ENCODE measurements at places on chromosomes 7 and 10.

DNA sequence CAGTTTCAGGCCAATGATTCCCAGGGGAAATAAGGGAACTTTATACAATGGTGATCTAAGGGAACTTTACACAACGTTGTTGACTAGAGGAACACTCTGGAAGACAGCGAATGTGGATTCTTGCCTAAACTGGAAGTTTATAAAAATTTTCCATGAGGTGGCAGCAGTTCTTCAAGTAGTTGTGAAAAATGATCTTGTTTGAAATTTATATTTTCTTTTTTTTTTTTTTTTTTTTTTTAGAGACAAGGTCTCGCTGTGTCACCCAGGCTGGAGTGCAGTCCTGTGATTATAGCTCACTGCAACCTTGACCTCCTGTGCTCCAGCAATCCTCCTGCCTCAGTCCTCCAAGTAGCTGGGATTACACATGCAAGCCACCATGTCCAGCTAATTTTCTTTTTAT is 32.1 kb upstream of the GTF2I start:
- peak; percentile 70 for DNase-seq

DNA sequence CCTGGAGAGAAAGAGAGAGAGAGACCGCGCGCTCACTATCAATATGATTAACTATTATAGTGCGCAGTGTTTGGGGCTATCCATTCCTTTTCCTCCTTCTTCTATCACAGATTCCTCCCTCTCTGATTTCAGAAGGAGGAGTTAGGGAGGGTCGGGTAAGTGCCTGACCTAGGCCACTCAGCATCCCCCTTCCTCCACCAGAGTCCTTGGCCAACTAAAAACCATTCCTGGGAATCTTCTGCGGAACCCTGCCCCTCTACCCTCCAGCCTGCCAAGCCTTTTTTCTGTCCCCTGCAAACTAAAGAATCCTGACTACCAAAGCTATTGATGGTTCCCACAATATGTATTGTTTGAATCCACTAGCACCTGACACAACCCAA is 256.2 kb upstream of the NFE2L3 start:
- peak; percentile 16 for DNase-seq

- DNase-seq = no peak
These were observed 322.6 kb downstream of the RNLS start for GRCh38 chr10:88260329-88261051.

DNA sequence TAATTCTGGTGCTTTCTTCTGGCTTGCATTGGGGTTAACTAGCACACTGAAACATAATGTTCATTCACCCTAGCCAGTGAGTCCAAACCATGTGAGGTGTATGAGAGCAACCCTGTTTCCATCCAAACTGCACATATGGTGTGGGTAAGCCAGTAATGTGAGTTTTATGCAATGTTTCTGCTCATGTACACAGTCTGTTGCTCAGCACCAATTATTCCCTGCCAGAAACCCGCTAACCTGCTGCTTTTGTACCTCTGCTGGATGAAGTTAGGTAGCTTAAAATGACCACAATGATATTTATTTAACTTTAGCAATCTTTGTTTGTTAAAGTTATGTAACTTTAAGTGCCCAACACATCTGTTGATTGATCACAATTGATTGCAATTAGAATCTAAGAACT is 93.7 kb upstream of the RPA3 start:
- DNase-seq = no peak

- DNase-seq = no peak
These were observed 11.8 kb downstream of the OSBPL3 start for GRCh38 chr7:24968165-24968564.

- no peak for DNase-seq
These were observed 183.0 kb downstream of the SRPK2 start for GRCh38 chr7:105205592-105206237.

GRCh38 chr10:43574001-43574892 is at the start of gene ZNF239:
TSS of gene ZNF239 (minus strand) at chr10:43574616. CDS start at chr10:43558079, 16,537 bp downstream.
- DNase-seq = peak; percentile 30

Measured in SK-MEL-5 (cell line).